ENCODE measurements at places on chromosomes 7 and 10.

DNA sequence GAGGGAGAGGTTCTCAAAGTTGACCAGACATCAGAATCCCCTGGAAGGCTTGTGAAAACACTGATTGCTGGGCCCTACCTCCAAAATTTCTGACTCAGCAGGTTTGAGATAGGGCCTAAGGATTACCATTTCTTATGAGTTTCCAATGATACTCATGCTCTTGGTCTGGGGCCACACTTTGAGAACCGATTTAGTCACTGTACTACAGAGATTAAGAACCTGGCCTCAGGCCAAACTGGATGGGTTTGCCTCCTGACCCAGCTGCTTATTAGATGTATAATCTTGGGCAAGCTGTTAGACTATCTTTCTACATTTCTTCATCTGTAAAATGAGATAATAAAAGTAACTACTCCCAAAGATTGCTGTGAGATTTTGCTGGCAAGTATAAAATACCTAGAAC, 77.1 kb upstream of the SCIN start:
- no peak for DNase-seq

- no peak for DNase-seq
These were observed 39.3 kb downstream of the TMEM270 start for GRCh38 chr7:73900286-73900685.

- no peak for DNase-seq
These were observed 88.2 kb downstream of the BBS9 start for GRCh38 chr7:33217595-33217994.

DNA sequence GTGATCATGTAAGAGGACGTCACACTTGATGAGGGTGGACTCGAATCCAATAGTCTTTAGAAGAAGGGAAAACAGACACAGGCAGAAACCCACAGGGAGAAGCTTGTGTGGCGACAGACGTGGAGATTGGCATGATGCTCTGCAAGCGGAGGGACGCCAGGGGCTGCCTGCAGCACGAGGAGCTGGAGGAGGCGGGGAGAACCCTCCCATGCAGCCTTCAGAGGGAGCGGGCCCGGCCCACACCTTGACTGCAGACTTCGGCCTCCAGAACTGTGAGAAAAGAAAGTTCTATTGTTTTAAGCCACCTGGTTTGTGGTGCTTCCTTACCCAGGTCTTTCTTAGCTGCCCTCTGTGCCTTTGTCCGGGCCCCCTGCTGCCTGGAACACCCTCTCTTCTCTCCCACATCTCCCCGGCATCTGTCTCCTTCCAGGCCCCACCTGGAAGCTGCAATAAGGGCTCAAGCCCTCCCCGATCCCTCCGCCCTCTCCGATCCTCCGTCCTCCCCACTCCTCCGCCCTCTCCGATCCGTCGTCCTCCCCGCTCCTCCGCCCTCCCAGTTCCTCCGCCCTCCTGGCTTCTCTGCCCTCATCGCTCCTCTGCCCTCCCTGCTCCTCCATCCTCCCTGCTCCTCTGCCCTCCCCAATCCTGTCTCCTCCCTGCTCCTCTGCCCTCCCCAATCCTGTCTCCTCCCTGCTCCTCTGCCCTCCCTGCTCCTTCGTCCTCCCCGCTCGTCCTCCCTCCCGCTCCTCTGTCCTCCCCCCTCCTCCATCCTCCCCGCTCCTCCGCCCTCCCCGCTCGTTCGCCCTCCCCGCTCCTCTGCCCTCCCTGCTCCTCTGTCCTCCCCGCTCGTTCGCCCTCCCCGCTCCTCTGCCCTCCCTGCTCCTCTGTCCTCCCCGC, 17.4 kb upstream of the PRKAG2 start:
- DNase-seq: no peak

DNA sequence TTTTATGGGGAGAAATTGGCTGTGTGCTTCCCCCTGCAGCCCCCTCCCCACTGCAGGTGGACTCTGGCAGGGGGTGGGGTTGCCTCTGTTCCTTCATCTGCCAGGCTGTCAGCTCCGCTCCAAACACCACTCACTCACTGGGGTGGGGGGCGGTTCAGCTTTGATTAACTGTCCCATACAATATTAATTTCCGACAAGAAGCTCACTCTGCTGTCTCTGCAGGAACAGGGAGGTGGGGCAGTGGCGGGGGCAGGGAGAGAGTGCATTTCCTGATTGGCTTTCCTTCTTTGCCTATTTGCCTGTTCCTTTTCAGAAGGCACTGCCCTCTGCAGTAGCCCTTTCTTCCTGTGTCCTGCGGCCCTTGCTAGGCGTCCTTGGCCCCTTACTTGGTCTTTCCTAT, 500.8 kb downstream of the PLXNA4 start:
- no peak for DNase-seq
